T1000 (cell line): ENCODE measurements at places on chromosomes 3 and 15.
A peak's percentile ranks its signal among the peaks of the same experiment; 100 is the strongest.

DNA sequence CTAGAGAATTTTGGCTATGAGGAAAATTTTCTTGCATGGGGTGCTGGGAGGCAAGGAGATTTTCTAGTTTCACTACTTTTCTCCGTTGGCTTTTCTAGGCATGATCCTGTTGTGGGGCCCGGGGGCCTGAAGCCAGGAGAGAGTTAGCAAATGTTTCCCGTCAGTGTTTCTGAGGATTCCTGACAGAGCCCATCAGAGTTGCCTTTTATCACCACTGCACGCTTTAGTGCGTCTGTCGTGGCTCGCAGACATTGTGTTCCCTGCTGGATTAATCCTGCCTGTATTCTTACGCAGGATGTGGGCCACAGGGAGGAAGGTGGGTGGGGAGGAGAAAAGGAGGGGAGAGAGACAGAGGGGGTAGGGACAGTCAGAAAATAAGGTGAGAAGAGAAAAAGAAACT lies 18.1 kb upstream of the BOC start:
- DNase-seq: no peak

DNA sequence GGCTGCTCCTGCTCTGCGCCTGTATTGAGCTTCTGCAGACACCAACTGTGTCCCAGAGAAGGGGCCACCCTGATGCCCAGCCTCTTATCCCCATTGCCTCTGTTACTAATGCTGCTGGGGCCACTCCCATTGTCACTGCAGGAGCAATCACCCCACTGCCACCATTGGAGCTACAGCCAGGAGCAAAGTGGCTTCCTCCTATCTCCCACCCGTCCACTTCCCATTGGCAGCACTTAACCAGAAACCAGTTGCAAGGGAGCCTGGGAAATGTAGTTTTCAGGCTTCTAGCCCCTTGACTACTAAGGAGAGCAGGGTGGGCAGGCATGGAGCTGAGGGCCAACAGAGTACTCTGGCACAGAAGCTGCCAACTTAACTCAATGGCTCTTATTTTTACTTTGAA lies 55.9 kb upstream of the KLF13 start:
- no peak for DNase-seq

DNA sequence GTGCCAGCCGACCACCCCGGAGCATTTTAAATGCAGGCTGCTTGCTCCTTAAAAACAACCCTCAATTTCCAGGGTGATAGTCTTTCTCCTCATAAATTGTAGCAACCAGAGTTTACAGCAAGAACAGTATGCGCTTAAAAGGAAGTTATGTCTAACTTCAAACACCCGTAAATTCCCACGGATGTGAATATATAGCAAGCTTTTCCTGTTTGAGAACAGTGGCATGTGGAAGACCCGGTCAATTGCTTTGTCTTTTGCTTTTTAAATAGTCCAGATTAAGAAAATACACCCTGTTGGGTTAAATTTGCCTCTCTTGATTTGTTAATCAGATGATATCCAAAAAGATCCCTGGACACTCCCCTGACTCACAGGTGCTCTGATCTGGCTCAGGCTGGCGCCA lies 20.8 kb downstream of the MRPS25 start:
- no peak for DNase-seq

- no peak for DNase-seq
These were observed 4.9 kb downstream of the FLNB start for GRCh38 chr3:58013099-58013498.

GRCh38 chr3:45506751-45507391 lies 87.7 kb upstream of the LIMD1 start:
- DNase-seq: no peak

- peak; percentile 46 for DNase-seq
These were observed 581 bp downstream of the IP6K1 start for GRCh38 chr3:49785565-49786356.

DNA sequence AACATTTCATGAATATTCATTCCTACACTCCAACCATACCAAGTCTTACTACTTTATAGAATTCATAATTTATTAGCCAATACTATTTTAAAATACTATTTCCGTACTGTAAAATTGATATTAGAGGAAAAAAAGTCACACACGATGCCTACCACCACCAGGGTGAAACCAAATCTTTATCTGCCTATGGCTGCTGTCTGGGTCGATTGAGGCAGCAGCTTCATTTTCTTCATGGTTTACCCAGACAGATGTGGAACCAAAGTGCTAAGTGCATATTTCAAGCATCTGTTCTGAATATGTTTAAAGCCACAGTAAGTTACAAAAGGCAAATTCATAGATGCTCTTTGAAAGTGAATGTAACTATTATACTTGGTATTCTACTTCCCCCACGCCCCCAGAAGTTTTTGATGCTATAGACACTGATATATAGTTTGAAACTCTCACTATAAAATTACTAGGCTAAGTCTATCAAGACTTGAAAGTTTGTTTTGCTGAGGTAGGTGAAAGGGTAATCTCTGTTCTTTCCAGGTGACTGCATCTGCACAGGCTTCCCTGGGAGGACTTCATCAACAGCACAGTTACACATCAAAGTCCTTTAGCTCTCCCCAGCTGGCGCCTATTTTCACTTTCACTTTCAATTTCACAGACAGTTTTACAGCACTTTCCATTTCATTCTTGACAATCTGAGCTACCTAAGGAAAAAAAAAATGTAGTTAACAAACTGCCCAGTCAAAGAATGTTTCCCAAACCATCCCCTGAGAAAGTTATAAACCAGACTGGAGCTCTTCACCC lies 113.9 kb downstream of the POLQ start:
- no peak for DNase-seq

GRCh38 chr3:154247806-154248415 lies 76.4 kb downstream of the DHX36 start:
- DNase-seq: no peak

- DNase-seq: peak; percentile 83
These were observed 27.6 kb upstream of the ANKDD1A start for GRCh38 chr15:64883997-64884511.

- DNase-seq: no peak
These were observed 4.2 kb upstream of the MEIS2 start for GRCh38 chr15:37104424-37104981.

- DNase-seq: no peak
These were observed 407.5 kb upstream of the WNT5A start for GRCh38 chr3:55894605-55895004.

DNA sequence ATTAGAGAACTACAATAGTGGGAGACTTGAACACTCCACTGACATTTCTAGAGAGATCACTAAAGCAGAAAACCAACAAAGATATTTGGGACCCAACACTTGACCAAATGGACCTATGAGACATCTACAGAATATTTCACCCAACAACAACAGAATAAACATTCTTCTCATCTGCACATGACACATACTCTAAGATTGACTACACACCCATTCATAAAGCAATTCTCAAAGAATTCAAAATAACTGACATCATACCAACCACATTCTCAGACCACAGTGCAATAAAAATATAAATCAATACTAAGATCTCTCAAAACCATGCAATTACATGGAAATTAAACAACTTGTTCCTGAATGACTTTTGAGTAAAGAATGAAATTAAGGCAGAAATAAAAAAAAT lies 473.7 kb downstream of the LPP start:
- DNase-seq: no peak

- no peak for DNase-seq
These were observed 39.0 kb upstream of the POMGNT2 start for GRCh38 chr3:43144761-43145490.

DNA sequence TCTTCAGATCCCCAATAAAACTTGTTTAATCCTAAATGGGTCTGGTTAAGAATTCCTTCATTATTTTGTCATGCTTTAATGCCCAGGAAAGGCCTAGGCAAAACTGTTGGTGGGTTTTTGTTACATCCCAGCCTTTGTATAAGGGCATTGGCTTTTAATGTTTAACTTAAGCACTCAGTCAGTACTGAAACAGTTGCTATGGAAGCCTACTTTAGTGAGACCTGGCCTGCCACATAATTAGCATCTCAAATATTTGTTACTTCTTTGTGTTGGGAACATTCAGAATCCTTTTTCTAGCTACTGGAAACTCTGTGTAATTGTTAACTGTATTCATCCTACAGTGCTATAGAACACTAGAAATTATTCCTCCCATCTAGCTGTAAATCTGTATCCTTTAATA lies 369.6 kb upstream of the ATP10A start:
- DNase-seq: no peak

DNA sequence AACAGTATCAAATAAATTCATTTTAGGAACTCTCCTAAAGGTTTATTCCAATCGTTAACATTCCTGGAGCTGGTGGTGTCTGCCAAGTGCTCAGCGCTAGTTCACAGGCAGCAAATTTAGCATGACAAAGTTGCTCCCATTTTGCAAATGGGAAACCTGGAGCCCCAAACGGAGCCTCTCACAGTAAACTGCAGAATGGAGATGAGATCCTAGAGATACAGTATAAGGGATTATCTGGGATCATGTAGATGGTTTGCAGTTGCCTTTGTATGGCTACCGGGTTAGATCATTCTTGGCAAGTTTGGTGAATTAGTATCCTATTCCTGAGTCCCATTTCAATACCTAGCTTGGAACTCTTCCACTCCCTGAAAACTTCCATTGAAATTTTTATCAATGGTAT lies 173.7 kb downstream of the CDIN1 start:
- DNase-seq: no peak

DNA sequence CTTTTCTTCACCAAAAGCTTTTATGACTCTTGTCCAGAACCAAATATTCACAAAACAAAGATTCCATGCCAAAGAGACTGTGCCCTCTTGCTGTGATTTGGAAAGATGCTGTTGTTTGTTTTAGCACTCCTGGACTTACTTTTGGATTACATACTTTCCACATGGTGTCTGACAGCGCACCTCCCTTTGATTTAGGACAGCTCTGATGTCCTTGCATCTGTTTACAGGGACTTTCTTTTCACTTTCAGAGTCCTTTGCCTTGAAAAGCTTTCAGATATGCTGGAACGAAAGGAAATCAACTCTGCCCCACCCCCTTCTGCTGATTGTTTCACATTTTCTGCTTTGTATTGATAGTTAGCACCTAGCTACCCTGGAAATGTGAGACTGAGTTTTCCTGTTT lies 133.0 kb upstream of the NR2E3 start:
- DNase-seq: no peak

GRCh38 chr3:120177707-120178306 lies 83.6 kb upstream of the GSK3B start:
- no peak for DNase-seq

GRCh38 chr3:30553641-30554316 lies 52.6 kb upstream of the TGFBR2 start:
- no peak for DNase-seq

- DNase-seq: no peak
These were observed 2.3 kb upstream of the MYL3 start for GRCh38 chr3:46865546-46865945.

GRCh38 chr3:42730706-42731420 lies 28.3 kb upstream of the HHATL start:
- no peak for DNase-seq

GRCh38 chr15:87672309-87673288 lies 583.9 kb downstream of the NTRK3 start:
- no peak for DNase-seq

DNA sequence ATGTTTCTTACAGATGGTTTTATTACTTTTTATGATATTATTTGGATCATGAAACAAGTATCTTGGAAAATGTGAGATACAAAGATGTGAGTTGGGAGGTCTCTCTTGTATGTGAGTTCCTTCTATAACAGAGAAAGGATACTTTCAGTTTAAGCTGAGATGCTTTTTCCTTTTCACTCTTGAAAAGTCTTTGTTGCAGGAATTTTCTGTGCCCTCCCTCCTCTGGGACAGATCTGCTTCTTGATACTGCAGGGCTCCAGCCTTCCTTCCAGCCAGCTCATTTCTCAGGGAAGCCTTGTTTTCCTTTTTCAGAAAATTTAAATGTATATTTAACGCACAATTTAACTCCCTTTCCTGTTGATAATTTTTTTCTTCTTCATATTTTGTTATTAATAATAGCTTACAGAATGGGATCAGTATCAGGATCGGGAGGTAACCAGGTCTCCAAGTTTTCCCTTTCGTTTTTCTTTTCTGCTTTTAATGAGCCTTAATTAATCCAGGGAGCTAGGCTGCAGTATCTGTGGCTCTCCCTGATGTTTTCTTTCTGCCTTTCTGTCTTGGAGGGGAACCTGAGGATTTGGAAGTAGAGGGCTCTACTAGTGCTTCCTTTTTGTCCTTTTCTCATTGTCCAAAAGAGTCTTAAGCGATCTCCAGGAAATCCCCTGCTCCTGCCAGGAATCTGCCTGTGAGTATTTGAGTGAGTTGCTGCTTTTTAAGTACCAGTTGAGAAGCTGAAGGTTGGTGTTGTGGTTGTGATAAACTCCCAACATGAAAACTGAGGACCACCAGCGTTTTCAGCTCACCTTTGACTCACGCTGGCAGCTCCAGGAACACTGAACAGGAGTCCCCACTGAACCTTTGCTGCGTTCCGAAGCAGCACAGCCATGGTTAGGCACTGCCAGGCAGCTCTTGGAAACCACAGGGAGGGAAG lies 105.7 kb downstream of the IGF1R start:
- no peak for DNase-seq

DNA sequence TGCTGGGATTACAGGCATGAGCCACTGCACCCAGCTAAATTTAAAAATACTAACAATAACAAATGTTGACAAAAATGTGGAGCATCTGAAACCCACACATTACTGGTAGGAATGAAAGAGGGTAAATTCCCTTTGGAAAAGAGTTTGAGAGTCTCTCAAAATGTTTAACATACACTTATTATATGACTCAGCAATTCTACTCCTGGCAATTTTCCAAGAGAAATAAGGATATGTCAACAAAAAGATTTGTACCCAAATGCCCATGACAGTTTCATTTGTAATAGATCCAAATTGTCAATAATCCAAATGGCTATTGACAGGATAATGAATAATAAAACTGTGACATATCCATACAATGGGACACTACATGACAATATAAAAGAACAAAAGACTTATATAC lies 9.0 kb downstream of the HCLS1 start:
- DNase-seq: no peak

GRCh38 chr3:5411786-5412185 lies 224.3 kb downstream of the EDEM1 start:
- DNase-seq: no peak

GRCh38 chr3:26011276-26011675 lies 221.4 kb downstream of the OXSM start:
- DNase-seq: no peak

- DNase-seq: peak; percentile 95
These were observed 1.9 kb downstream of the ADAMTS9 start for GRCh38 chr3:64685800-64686445.

- no peak for DNase-seq
These were observed 72.2 kb downstream of the CACNA1D start for GRCh38 chr3:53566461-53567145.

GRCh38 chr15:68154923-68155559 lies 50.1 kb downstream of the CALML4 start:
- DNase-seq: no peak

- DNase-seq: no peak
These were observed 284.8 kb downstream of the FEZF2 start for GRCh38 chr3:62088472-62089104.

DNA sequence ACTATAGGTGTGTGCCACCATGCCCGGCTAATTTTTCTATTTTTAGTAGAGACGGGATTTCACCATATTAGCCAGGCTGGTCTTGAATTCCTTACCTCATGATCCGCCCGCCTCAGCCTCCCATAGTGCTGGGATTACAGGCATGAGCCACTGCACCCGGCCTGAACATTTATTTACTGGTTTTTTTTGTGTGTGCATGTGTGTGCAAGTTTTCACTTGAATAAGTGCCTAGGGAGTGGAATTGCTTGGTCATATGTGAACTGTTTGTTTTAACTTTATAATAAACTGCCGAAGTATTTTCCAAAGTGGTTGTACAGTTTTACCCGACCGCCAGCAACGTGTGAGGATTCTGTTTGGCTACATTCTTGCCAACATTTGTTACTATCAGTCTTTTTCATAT lies 14.1 kb downstream of the BBS4 start:
- no peak for DNase-seq

- DNase-seq: no peak
These were observed 21.2 kb downstream of the SLC7A14 start for GRCh38 chr3:170564664-170565063.
